Stimulated activated CD4-positive, alpha-beta T cell treated with anti-CD3 and anti-CD28 coated beads, Interleukin-1b, Interleukin-23, amount 100 ng/mL, for 1 hour (primary cell): ENCODE measurements at places on chromosomes 5 and 9.

GRCh38 chr9:75112789-75113188, 24.5 kb downstream of the OSTF1 start:
- DNase-seq: no peak

DNA sequence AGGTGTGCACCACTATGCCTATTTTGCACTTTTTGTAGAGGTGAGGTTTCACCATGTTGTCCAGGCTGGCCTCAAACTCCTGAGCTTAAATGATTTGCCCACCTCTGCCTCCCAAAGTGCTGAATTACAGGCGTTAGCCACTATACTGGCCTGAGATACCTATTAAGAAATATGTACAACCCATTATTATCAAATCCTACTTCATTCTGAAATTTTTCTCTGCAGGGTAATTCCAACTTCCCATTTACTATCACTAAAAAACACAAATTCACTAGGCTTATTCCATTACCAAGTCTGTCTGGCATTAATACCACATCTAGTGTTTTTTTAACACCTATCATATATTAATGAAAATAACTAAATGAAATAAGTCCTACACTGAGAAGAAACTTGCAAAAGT, 18.2 kb downstream of the PPP2CA start:
- DNase-seq: no peak

GRCh38 chr9:131181091-131181681, 55.8 kb downstream of the NUP214 start:
- no peak for DNase-seq

DNA sequence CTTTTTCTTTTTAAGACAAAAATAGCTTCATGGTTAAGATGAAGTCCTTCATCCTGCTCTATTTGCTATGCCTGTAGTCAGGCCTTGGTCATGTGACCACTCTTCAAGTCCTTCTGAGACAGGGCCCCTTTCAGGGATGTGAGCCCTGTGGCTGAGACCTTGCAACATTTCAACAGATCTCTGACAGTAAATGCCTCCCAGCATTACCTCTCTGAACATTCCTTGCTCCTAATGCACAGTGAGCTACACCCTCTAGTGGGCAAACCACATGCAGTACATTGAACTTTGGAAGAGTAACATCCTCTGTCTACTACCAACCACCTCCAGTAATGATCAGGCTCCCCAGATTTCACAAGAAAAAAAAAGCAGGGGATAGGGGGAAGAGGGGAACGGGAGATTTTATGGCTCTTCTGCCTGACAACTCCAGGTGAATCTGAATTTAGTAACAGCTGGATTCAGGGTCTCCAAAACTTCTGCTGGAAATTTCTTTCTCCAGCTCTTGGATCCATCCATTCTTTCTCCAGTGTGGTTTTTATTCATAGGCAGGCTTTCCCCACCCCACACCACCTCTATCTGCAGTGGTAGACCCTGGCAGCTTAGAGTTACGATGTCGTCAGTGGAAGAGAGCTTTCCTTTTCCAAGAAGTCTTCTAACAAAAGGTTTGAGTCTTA, 8.9 kb upstream of the FBXO38 start:
- DNase-seq: no peak

DNA sequence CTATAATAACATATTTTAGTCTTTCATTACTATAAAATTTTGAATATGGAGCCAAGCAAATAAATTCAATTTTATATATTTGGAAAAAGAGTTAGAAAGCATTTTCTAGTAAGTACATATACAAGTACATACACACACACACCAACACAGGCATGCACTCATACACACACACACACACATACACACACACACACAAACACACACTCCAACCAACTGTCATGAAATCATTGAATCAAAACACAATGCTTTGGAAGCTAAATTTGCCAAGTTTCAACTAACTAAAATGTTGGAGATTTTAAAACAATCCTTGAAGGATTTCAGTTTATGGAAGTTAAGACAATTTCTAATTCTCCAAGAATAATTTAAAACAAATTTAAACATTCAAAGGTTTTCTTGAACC, 283.2 kb downstream of the TAF11L14 start:
- DNase-seq: no peak

- no peak for DNase-seq
Measured at GRCh38 chr9:136923881-136924280, 20.7 kb downstream of the FBXW5 start.

- no peak for DNase-seq
Measured at GRCh38 chr5:167785106-167785505, 506.3 kb upstream of the WWC1 start.

DNA sequence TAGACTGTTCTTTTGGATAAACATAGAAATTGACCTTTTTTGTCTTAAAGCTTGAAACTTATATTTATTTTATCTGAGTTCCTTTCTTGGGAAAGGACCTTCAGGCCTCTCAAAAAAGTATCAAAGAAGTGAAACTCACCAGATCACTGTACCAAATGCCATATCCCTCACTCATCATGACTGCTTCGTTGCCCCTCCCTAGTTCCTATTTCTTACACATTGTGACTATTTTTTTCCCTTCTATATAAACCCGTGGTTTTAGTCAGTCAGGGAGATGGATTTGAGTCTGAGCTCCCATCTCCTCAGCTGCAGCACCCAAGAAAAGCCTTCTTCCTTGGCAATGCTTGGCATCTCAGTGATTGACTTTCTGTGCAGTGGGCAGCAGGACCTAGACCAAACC, 129.4 kb downstream of the LPAR1 start:
- no peak for DNase-seq
